ENCODE measurements at places on chromosomes 7 and 10.

DNA sequence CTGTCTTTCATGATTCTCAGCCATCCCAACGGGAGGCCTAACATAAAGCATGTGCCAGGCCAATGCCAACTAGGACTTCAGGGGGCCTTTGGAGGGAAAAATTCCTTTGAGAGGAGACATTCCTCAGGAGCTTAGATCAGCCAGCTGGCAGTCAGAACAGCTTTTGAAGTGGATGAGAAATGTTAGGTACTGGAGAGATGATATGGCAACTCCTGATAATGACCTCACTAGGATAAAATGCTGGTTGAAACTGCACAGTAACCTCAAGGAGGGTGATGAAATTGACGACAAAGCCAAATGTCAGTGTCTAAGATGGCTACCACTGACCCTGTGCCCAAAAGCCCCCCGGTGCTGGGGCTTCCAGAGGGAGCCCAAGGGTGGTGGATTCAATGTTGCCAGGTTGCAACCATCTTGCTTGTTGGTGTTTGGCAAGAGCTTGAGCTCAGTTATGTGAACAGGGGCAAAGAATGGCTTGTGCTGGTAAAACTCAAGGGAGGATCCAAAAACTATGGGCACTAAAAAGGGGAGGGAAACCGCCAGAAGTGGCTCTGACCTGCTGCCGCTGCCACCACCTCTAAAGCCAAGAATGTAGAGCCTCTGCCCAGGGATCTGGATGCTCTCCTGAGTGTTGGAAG, 121.2 kb downstream of the UBE2H start:
- DNase-seq, result peak; percentile 79

GRCh38 chr7:43276547-43276946, 164.1 kb downstream of the HECW1 start:
- DNase-seq, result no peak

DNA sequence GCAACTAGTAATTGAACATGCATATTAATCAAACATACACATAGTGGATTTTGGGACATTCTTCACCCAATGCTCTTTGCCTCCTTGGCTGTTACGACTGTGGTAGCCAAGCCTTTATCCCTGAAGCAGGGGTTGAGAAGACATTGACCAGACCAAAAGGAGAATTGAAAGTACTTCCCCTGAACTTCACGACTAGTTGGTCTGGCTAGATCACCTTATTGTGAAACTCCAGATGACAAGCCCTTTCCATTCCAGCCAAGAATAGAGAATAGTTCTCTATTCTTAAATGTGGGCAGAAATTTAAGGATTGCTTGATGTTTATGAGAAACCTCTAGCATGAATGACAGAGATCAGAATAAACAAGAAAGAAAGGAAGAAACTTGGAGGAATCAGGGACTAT, 97.0 kb downstream of the LRMDA start:
- no peak for DNase-seq

GRCh38 chr10:107152087-107152486, 12.4 kb downstream of the SORCS1 start:
- DNase-seq, result no peak
